Activated T-cell treated with anti-CD3 and anti-CD28 coated beads, Interleukin-2, amount 50 U/mL, for 72 hours (primary cell): ENCODE measurements at places on chromosomes 3 and 15. TPM values are rescaled to one million over a fixed set of nuclear protein-coding genes. Genes with fewer than 3 reads are reported as not detected.

Gene CHRD
- 0.19 TPM for total RNA-seq

Gene SLC22A14
- 0.21 TPM for total RNA-seq

Gene GPR156
- total RNA-seq = not detected

Gene ACKR2
- 1.1 TPM for total RNA-seq

Gene TRPM1
- total RNA-seq = not detected

Gene ZNF860
- total RNA-seq = 0.14 TPM

Gene CDHR4
- total RNA-seq = 0.39 TPM

Gene ITGA11
- total RNA-seq = 1.6 TPM

Gene GHSR
- total RNA-seq = not detected

Gene CLEC3B
- not detected for total RNA-seq

DNA sequence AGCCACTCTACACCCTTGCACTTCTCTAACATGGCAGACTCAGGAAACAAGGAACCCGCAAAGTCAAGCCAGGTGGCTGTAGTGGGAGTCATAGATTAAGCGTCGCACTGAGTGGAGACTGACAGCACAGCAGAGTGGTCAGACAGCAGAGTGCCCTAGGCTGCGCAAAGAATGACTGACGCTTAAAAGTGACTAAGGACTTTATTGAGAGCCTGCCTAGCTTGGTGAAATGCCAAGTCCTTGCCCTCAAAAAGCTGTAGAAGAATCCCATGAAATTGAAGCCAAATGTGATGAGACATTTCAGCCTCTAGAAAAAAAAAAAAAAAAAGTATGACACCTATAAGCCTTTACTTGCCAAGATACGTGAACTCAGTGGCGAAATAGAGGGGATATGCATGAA is 30.2 kb downstream of the NCEH1 start:
- no peaks in the 10 kb centered on the region for H3K36me3 ChIP-seq
- H3K27me3 ChIP-seq = no peaks in the 10 kb centered on the region
- H3K4me3 ChIP-seq = no peak overlapping the region
- peaks cover 7% of the 10 kb centered on the region for H3K4me1 ChIP-seq

GRCh38 chr15:40087068-40087810 is 21.4 kb downstream of the BMF start:
- peaks cover 2% of the 10 kb centered on the region for H3K36me3 ChIP-seq
- H3K27ac ChIP-seq = no peak overlapping the region
- peaks cover 17% of the 10 kb centered on the region for H3K27me3 ChIP-seq
- DNase-seq = no peak

- no peak overlapping the region for H3K4me3 ChIP-seq
- H3K36me3 ChIP-seq = no peaks in the 10 kb centered on the region
- peaks cover 12% of the 10 kb centered on the region for H3K27me3 ChIP-seq
These were observed 36.6 kb downstream of the OSTN start for GRCh38 chr3:191235331-191236314.

DNA sequence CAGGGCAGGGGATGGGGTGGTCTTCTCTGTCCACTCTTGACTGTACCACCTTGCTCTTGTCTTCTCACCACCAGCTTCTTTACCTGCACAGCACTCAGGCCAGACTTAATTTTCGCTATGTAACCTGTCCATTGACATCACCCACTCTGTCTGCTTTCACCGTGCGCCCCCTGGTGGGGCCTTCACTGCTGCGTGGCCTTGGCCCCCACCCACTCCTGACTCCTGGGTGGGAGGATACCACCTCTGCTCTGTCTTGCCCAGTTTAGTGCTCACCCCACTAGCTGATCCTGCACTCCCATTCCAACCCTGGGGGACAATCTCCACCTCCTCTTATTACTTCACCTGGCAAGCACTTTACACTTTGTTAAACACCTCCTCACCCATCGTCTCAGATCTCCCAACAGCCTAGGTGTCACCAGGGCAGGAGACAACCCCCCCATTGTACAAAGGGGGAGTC is 17.7 kb downstream of the PTH1R start:
- no peak overlapping the region for H3K4me3 ChIP-seq
- H3K36me3 ChIP-seq = no peaks in the 10 kb centered on the region
- peak; percentile 85 for DNase-seq
- H3K27me3 ChIP-seq = peaks cover 59% of the 10 kb centered on the region
- peaks cover 4% of the 10 kb centered on the region for H3K4me1 ChIP-seq
- no peak overlapping the region for H3K27ac ChIP-seq

DNA sequence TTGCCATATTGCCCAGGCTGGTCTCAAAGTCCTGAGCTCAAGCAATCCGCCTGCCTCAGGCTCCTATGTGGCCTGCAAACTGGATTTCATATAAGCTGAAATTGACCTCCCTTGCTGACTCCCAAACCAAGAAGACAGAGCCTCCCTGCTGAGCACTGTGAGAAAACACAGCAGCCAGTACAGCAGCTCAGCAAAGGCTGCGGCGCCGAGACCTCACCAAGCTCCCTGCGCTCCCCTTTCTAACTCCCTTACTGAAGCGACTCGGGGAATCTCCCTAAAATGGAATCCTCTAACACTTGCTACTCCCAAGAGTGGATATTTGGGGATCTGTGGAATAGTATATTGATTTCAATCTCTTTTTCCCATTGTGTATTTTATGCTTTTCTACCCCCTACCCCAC is 34.6 kb downstream of the MUC20 start:
- DNase-seq = no peak
- H3K4me3 ChIP-seq = no peak overlapping the region
- no peak overlapping the region for H3K27ac ChIP-seq
- peaks cover 10% of the 10 kb centered on the region for H3K4me1 ChIP-seq

- DNase-seq = no peak
- H3K36me3 ChIP-seq = peaks cover 37% of the 10 kb centered on the region
- no peak overlapping the region for H3K27ac ChIP-seq
- no peaks in the 10 kb centered on the region for H3K27me3 ChIP-seq
- H3K4me3 ChIP-seq = no peak overlapping the region
These were observed 179.7 kb upstream of the BHLHE40 start for GRCh38 chr3:4799266-4800256.

DNA sequence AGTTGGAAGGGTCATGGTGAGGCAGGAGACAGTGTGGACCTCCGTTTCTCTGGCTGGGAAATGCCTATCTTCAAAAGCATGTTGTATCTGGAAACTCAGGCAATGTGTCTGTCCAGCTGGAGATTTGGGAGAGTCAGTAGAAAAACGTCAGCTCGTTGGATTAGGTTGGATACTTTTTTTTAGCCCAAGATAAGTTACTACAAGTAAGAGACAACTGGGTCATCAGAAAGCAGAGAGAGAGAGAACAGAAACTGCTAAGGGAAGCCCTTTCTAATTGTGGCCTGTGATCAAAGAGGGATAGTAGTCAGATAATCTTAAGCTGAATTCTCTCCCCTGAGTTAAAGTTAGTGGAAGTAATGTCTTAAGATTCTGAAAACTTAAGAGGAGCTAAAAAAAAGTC is 78.9 kb upstream of the ZNF280D start:
- no peak for DNase-seq
- no peak overlapping the region for H3K27ac ChIP-seq
- no peak overlapping the region for H3K4me3 ChIP-seq

DNA sequence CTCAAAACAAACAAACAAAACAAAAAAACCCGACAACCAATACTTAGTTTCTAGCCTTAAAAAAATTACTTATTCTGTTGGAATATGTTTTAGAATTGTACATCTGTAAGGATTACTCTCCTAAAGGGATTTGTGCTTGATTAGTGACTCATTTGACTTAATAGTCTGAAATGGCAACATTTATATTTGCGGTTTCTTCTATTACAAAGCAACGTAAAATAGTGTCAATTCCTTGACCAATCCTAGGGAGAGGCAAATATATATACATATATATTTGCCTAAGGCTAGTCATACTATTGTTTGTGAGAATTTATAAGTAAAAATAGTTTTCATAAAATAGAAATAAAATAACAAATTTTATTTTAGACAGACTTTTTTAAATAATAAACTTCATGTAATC is 39.7 kb downstream of the C3orf62 start:
- H3K27ac ChIP-seq = no peak overlapping the region
- peaks cover 7% of the 10 kb centered on the region for H3K27me3 ChIP-seq
- DNase-seq = no peak

- no peak overlapping the region for H3K4me3 ChIP-seq
- H3K27ac ChIP-seq = no peak overlapping the region
- H3K36me3 ChIP-seq = peaks cover 2% of the 10 kb centered on the region
- H3K27me3 ChIP-seq = no peaks in the 10 kb centered on the region
These were observed 1.1 kb upstream of the MUSTN1 start for GRCh38 chr3:52835766-52836470.

DNA sequence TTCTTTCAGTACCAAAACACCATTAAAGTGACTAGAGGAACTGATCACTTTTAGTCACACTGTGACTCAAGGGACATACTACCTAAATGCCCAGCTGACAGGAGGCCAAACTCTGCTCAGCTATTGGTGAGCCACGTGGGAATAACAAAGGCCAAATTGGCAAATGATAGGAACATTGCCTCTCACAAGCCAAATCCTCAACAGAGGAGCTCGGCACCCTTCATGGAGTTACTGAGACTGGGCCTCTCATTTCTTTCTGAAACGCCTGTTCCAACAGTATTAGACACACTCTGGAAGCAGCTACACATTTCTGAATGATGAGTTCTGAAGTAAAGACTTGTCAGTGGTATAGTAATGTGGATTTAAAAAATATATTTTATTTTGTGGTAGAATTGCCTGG is 166.0 kb upstream of the COL8A1 start:
- H3K27me3 ChIP-seq = no peaks in the 10 kb centered on the region
- H3K36me3 ChIP-seq = no peaks in the 10 kb centered on the region
- no peak overlapping the region for H3K27ac ChIP-seq
- H3K4me3 ChIP-seq = no peak overlapping the region
- no peaks in the 10 kb centered on the region for H3K4me1 ChIP-seq

- no peak overlapping the region for H3K27ac ChIP-seq
- DNase-seq = no peak
- H3K4me1 ChIP-seq = no peaks in the 10 kb centered on the region
- H3K36me3 ChIP-seq = no peaks in the 10 kb centered on the region
These were observed 40.4 kb upstream of the C15orf39 start for GRCh38 chr15:75161106-75161916.

- no peak overlapping the region for H3K4me3 ChIP-seq
- H3K27me3 ChIP-seq = peaks cover 14% of the 10 kb centered on the region
- no peak overlapping the region for H3K27ac ChIP-seq
- no peaks in the 10 kb centered on the region for H3K4me1 ChIP-seq
These were observed 83.8 kb downstream of the GADL1 start for GRCh38 chr3:30810625-30811024.

GRCh38 chr15:51302480-51302879 is 35.9 kb downstream of the CYP19A1 start:
- H3K4me3 ChIP-seq = no peak overlapping the region
- DNase-seq = no peak
- H3K36me3 ChIP-seq = no peaks in the 10 kb centered on the region
- H3K27ac ChIP-seq = no peak overlapping the region
- H3K4me1 ChIP-seq = no peaks in the 10 kb centered on the region

DNA sequence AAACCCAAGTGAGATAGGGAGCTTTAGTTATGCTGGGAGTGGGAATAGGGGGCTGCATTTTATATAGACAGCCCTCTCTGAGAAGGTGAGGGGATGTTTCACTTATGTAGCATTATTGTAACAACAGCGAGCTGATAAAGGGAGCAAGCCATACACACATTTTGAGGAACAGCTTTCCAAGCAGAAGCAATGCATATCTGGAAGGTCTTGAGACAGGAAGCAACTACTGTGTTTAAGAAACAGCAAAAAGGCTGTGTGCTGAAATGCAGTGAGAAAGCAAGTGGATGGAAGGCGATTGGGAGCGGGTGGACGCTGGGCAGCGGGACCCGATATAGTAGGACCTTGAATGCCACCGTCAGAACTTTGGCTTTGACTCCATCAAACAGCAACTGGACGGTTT is 155.9 kb upstream of the TBL1XR1 start:
- H3K36me3 ChIP-seq = no peaks in the 10 kb centered on the region
- DNase-seq = no peak
- H3K27me3 ChIP-seq = no peaks in the 10 kb centered on the region
- H3K27ac ChIP-seq = no peak overlapping the region

DNA sequence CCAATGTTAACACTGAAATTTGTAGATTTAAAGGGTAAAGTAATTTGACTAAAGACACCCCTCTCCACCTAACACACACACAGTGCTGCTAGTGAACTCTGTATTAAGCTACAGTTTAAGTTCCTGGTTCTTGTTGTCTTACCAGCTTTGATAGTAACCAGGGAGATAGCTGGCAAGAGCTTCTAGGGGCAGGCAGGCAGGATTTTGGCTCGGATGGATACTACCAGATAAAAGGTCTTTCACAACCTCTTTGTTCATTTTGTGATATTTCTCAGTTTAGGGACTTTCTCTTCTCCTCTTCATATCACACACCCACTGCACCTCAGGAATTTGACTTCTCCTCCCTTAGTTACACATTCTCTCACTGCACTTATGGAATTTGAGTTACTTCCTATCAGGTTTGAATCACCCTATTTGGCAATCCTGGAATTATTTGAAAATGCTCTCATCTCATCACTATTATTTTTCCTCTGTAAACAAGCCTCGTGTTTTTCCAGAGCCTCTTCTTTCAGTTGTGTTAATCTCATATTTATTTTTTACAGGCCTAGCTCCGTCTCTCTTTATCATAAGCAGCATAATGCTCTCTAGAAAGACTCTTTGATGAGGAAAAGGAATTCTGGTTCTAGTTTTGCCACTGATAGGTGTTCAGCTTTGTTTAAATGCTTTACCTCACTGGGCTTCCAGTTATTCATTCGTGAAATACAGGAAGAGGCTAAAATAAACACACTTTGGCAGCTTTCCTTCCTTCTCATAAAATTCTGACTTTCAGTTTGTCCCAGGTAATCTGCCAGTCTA is 23.0 kb upstream of the CLDN1 start:
- H3K27me3 ChIP-seq = peaks cover 30% of the 10 kb centered on the region
- H3K27ac ChIP-seq = no peak overlapping the region
- H3K4me1 ChIP-seq = peaks cover 3% of the 10 kb centered on the region
- H3K4me3 ChIP-seq = no peak overlapping the region

- H3K27ac ChIP-seq = no peak overlapping the region
- no peak for DNase-seq
- H3K36me3 ChIP-seq = no peaks in the 10 kb centered on the region
- no peak overlapping the region for H3K4me3 ChIP-seq
- H3K27me3 ChIP-seq = no peaks in the 10 kb centered on the region
- no peaks in the 10 kb centered on the region for H3K4me1 ChIP-seq
These were observed 199.5 kb downstream of the TBC1D2B start for GRCh38 chr15:77877869-77878577.

DNA sequence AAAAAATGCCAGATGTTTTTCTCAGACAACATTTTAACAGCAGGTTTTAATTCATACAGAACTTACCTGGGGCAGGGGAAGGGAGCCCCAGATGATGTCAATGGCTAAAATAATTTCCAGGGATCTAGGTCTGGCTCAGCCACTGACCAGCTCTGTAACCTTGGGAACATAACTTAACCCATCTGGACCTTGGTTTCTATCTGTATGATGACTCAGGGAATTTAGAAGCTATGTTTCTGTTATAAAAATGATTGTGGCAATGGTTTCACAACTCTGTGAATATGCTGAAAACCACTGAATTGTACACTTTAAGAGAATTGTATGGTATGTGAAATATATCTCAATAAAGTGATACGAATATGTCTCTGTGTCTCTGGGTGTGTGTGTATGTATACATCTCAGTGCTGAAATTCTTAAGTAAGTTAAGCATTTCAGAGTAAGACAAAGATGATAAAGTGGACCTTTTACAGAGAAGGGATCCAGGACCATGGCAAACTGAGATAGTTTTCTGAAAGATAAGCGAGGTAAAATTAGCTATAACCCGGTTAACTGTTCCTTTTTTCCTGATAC is 2.9 kb downstream of the SH3GL3 start:
- no peak overlapping the region for H3K27ac ChIP-seq
- H3K36me3 ChIP-seq = no peaks in the 10 kb centered on the region
- no peak for DNase-seq
- peaks cover 43% of the 10 kb centered on the region for H3K27me3 ChIP-seq
- H3K4me1 ChIP-seq = peaks cover 12% of the 10 kb centered on the region
- no peak overlapping the region for H3K4me3 ChIP-seq

GRCh38 chr15:42736793-42737528 is at the start of gene CDAN1:
CDAN1 (minus strand) TSS chr15:42737128; CDS start chr15:42737102, 26 bp downstream.
- peak within 1 kb of the TSS; percentile 89 for H3K4me3 ChIP-seq
- peak; percentile 96 for DNase-seq
- peak within 1 kb of the TSS; percentile 90 for H3K27ac ChIP-seq
- peaks cover 3% of the 10 kb centered on the region for H3K36me3 ChIP-seq
- H3K27me3 ChIP-seq = no peaks in the 10 kb centered on the region
